ENCODE measurements at places on chromosomes 3 and 15.

- DNase-seq: no peak
Measured at GRCh38 chr15:28969511-28970085, 83.8 kb downstream of the APBA2 start.

DNA sequence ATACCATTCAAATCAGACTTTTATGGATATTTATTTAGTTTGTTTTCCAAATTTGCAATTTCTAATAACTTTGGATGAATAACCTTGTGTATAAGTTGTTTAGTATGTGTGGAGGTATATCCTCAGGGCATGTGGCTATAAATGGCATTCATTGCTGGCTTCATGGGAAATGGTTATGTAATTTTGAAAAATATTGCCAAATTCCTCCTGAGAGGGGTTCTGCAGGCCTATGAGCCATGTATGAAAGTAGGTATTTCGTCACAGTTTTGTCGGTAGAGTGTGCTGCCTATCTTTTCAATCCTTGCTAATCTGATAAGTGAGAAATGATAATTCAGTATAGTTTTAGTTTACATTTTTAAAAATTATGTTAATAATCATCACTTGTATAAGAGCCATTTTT lies 256.4 kb upstream of the ZNF385D start:
- no peak for DNase-seq

GRCh38 chr3:11900824-11901223 lies 54.1 kb upstream of the TAMM41 start:
- no peak for DNase-seq

DNA sequence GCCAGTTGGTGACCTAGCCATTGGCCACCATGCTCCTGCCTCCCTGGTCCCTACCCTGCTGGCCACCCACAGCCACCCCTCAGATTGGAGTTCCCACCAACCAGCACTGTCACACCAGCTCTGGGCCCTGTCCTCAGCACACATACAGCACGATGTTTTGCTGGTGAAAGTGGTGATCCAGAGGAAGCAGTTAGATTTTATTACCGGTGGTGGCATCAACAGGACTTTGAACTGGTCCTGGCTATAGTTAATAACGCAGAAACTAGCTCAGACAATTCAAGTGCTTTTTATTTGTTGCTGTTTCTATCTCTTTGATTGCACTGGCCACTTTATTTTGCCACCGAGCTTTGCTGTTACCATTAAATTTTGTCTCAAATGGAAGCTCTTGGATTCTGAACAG lies 16.4 kb upstream of the KLHL24 start:
- DNase-seq: no peak

GRCh38 chr15:77540312-77541060 lies 92.2 kb downstream of the LINGO1 start:
- no peak for DNase-seq

- DNase-seq: no peak
Measured at GRCh38 chr3:154898916-154899315, 181.2 kb upstream of the MME start.

DNA sequence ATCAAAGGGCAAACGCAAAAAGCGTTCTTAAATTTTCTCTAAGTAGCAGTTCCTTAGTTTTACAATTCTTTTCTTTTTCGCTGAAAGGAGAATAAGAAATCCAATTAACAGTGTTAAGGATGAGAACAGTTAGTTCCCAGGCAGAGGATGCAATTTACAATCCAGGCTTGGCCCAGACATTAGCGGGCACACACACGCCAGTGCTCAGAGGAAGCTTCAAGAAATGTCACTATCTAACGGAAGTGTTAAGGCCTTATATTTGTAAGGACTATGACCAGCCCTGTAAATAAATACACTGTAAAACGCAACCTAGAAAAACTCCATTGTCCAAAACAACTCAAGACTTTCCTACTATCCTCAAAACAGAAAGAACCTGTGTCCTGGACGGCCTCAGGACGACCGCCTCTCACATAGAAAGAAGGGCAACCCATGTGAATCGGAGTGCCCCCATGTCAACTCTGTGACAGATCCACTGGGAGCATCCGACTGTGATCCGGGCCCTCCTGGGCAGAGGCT lies 1.3 kb downstream of the ACAP2 start:
- no peak for DNase-seq

GRCh38 chr3:139937674-139938279 lies 2.8 kb downstream of the CLSTN2 start:
- DNase-seq: peak; percentile 44

DNA sequence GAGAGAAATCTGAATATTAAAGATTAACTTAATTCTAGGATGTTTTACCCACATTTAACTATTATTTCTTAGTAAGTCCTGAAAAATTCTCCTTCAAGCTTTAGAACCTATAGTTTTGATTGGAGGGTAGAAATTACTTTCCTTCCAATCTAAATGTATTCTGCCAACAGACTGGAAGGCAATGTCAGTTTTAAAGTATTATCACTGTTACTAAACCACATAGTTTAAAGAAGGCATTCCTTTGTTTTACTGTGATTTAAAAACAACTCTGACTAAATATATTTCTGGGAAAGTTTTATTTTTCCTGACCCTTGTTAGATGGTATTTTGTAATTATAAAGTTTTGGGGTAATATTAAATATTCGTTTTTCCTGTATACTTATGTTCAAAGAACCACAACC lies 382.5 kb downstream of the TBC1D5 start:
- DNase-seq: no peak

DNA sequence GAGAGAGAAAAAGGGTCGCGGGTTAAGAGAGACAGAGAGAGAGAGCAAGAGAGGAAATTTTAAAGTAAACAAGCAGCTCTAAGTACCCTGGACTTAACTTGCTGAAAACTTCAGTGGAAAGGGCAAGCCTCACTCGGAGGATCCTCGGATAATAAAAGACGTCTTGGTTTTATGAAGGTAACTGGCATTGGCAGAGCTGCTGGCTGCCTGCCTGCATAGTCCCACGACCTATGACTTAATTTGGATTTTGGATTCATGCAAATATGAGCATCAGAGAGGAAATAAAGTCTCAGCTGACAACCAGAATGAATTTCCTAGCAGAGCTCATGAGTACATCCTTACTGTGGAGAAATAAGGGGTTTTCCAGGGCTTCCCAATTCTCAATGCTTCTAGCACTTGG lies 95.1 kb upstream of the PDZRN3 start:
- no peak for DNase-seq

DNA sequence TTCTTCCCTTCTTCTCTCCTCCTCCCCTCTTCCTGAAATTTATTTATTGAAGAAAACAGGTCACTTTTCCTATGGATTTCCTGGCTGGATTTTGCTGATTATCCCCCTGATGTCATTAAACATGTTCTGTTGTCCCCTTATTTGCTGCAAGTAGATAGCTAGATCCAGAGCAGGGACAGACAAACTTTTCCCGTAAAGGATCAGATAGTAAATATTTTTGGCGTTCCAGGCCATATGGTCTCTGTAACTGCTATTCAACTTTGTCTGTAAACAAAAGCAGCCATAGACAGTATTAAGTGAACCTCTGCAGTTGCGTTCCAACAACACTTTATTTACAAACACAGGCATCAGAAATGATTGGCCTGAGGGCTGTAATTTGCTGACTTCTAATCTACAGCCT lies 241.3 kb downstream of the NEK10 start:
- DNase-seq: no peak
